ENCODE measurements at places on chromosomes 1 and 21.

DNA sequence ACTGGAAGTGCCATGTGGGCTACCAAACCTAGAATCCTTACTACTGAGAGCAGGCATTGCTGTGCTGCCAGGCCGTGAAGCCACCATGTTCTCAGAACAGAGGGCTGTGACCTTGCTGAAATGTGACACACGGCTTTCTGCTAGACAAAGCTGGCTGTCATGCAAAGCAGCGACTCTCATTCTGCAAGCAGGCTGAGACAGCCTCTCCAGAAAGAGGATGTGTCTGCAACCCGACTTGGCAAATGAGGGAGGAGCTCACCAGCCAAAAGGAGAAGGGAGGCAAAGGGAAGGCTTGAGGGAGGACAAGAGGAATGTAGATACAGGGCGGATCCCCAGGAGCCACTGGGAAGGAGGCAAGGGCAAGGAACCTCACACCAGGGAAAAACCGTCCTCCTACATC is 85.7 kb upstream of the KRTAP19-8 start:
- DNase-seq, result no peak

- DNase-seq, result peak; percentile 10
Observed at GRCh38 chr1:10626131-10626731, 151.5 kb downstream of the PEX14 start.

DNA sequence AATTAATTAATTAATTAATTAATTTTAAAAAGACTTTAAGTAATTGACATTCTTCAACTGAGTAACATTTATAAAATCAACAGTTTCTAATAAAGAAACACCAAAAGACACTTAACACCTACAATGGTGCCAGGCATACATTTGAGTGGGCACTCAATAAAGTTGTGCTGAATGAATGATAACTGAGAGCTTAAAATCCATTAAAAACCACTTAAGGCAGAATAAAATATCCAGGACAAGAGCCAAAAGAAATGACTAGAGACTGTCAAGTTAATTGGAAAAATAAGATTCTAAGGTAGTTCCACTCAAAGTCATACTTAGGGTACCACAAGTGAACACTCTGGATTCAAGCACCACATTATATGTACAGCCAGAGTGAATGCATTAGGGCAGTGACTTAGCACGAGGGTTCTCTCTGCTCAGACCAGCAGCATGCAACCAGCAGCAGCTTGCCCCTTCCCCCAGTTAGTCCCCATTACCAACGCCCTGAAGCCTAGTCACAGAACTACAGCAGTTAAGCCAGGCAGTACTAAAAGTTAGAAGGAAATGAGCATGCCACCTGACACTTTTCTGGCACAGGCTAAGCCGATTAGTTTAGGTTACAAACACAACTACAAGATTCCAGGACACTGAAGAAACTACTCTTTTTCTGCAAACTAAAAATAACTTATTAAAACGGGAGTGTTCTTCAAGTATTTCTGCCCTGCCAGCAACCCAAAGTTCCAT is 46.5 kb downstream of the LUZP1 start:
- DNase-seq, result no peak

- no peak for DNase-seq
Observed at GRCh38 chr1:80248886-80249285, 1242.4 kb upstream of the ADGRL4 start.

- no peak for DNase-seq
Observed at GRCh38 chr1:29653034-29653810, 416.9 kb downstream of the PTPRU start.

GRCh38 chr1:241221319-241221718 is 135.7 kb downstream of the RGS7 start:
- no peak for DNase-seq

DNA sequence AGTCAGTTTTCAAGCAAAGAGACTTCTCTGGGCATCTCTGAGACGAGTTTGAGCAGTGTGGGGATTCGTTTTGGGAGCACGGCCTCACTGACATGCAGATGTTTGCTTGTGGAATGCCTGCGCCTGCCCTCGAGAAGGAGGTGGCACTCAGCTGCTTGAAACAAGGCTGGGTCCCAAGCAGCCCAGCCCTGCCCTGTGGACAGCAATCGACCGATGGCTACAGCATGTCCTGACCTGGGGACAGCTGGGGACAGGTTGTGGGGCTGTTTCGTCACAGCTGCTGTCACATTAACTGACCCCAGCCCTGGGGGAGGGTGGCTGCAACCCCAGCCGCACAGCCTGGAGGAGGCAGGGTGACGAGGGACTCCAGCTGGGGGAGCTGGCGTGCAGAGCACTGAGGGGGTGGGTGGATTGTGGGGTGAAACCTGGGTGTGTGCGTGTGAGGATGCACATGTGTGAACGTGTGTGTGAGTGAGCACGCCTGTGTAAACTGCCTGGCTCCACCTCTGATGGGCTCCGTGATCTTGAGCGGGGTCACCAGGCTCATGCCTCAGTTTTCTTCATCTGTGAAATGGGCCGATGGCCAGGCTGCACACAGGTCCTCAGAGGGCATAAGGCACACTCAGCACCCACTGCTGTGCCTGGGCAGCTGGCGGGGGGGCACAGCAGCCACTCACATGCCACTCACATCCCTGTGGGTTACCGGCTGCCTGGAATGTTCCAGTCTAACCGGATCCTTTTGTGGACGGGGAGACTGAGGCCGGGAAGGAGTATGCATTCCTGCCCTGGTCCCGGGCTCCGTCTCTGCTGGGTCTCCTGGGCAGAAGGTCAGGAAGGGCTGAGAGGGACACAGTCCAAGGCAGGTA is 49.3 kb downstream of the COL18A1 start:
- peak; percentile 40 for DNase-seq

GRCh38 chr21:45283035-45283610 is 4.6 kb downstream of the POFUT2 start:
- DNase-seq, result no peak

- peak; percentile 56 for DNase-seq
Observed at GRCh38 chr1:77281491-77282186, at the start of gene AK5. TSS of gene AK5 (plus strand) at chr1:77282019. CDS start at chr1:77282314, 295 bp downstream.

GRCh38 chr1:36963006-36963405 is 71.3 kb downstream of the GRIK3 start:
- DNase-seq, result no peak

DNA sequence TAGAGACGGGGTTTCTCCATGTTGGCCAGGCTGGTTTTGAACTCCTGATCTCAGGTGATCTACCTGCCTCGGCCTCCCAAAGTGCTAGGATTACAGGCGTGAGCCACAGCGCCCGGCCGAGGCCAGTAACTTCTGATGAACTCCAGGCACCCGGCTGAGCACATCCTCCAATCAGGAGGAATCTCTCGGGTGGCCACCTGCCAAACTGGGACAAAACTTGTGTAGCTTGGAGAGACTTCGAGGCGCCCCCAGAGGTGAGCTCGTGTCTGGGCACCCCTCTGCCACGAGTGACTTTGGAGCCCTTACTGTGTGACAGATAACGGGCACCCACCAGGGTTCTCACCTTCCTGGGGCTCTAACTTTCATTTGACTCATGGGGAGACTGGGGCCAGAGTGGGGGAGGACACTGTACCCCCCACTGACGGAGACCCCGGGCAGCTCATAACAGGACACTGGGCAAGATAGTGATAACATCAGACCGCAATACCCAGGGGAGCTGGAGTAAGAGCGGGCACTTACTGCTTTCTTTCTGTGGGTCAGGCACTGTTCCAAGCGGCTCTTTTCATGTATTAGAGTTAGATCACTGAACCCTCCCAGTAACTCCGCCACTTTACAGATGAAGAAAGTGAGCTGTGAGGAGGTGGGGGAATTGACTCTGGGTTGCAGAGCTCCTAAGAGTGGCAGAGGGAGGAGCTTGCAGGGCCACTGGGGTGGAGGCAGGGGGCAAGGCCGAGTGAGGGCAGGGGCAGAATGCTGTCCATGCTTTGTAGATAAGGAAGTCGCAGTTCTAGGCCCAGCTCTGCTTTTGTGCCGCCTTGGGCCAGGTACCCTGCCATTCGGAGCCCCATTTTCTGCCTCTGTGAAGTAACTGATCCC is 1.9 kb upstream of the PADI2 start:
- no peak for DNase-seq

DNA sequence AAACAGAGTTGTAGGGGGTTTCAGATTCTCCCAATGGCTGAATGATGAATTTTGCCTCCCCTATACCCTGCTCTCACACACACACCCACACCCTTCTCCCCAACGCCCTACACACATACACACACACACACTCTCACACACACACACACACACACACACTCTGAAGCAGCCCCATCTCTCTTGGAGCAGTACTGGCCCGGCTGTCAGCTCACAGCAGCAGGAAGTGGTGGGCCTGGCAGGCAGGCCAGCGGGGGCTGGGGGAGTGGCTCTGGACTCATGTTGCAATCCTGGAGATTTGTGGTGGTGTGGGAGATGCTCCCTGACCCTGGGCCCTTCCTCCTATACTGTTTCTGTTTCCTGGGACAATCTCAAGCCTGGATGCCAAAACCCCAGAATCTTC is 2.2 kb downstream of the IKBKE start:
- peak; percentile 58 for DNase-seq

DNA sequence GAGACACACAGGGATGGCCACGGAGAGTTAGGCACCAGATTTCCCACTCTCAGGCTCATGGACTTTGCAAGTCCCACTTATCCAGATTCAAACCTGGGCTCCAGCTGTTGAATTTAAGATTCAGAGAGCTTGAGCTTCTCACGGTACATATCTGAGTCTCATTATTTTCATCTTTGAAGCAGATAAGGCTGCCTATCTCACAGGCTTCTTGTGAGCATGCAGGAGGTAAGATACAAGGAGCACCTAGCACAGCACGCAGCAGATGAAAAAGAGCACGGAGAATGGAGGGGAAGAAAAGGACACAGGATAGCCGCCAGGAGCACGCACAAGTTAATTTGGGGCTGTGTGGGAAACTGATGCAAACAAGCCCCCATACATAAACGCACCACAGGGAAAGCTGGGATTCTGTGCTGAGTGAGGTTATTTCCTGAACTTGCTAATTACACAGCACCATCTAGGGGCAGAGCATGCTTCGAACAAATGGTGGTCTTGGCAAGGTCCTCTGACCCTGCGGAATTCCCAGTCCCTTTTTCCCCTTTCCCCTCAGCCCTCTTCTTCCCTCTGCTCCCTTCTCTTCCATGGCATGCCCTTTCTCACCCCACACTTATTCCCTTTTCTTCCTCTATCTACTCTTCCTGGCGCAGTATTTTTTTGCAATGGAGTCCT is 134.7 kb upstream of the VANGL1 start:
- no peak for DNase-seq

DNA sequence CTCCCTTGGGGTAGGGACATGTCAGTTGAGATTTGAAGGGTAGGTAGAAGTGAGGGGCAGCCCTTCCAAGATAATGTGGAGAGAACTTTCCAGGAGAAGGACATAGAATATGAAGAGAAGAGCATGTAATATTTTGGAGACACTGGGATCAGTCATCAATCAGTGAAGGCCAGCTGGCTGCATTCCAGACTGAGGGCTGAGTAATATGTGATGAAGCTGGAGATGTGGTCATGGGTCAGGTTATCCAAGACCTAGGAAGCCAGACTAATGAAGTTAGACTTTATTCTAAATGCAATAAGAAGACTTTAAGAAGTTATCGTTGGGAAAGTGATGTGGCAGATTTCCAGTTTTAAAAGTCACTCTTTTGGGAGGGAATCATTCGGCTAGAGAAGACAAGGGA is 262.0 kb downstream of the HMCN1 start:
- DNase-seq, result peak; percentile 42

DNA sequence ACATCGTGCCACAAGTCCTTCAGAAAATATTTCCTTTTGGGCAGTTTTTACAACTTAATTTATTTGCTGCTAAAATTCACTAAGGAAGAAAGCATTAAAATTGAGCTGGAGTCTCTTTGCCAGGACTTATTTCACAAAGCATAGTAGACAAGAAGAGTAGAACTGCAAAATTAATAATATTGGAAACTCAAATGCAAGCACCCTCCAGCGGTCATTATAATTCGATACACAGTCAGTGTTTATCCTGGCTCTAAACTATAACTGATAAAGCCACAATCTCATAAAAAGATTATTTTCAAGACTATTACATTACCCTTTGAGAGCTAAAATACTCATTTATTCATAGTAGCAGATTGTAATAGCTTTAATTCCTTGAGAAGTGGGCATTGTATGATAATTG is 655.4 kb downstream of the RWDD3 start:
- no peak for DNase-seq

DNA sequence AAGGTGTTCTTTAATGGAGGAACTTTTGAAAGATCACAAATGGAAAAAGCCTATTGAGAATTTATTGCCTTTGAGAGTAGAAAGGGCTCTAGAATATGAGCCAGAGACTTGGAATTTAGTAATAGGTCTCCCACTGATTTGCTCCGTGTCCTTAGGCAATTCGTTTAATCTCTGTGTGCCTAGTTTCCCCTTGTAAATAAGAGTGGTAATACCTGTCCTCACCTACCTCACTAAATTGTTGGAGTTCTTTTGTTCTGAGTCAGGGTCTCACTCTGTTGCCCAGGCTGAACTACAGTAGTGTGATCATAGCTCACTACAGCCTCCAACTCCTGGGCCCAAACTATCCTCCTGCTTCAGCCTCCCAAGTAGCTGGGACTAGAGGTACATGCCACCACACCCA is 15.0 kb upstream of the TEKT2 start:
- DNase-seq, result no peak

DNA sequence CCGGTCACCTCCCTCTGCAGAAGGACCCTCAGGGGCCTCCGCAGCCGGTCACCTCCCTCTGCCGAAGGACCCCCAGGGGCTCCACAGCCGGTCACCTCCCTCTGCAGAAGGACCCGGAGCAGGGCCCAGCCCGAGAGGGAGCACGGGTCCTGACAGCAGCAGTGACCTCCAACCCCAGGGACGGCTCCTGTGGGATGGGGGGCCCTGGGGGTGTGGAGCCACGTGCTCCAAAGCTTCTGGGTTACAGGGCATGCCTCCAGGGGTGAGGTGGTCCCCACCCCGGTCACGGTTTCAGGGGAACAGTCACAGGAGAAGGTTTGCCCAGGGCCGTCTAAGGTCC is 40.3 kb downstream of the SLC19A1 start:
- DNase-seq, result peak; percentile 27

DNA sequence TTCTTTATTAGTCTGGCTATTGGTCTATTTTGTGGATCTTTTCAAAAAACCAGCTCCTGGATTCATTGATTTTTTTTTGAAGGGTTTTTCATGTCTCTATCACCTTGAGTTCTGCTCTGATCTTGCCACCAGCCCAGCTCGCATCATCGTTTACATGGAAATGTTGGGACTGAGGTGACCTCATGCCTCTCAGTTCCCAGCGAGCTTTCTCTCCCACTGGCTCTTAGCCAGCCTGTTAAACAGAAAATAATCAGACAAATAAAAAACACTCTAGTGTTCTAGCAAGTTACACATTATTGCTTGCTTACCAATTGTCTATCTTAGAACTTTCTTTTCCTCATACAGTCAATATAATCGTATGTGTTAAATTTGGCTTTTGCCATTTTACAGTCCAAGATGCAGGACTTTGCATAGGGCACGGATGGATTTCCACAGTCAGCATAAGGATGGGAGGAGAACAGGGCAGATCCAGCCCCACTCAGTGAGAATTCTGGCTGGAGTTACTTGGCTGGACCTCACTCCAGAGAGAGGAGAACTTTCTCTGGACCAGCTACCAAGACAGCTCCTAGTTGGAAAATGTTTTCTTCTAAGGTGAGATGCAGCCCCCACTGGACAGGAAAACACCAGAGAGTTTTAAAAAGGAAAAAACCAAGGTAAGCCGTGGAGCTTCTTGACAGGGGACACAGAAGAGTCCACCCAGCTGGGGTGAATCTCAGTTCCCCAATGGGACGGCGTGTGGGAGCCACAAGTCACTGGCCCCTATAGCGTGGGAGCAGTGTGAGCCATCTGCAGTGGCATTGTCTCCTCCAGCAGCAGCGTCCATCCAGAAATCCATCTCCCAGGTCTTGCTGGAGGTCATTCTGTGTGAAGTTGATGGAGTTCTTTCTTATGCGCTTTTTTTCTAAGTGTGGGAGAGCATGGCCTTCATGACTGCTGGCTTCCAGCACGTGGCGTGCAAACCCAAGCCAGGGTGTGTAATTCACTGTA is 17.6 kb downstream of the PGBD2 start:
- no peak for DNase-seq
